ENCODE measurements at places on chromosomes 6 and 20.

DNA sequence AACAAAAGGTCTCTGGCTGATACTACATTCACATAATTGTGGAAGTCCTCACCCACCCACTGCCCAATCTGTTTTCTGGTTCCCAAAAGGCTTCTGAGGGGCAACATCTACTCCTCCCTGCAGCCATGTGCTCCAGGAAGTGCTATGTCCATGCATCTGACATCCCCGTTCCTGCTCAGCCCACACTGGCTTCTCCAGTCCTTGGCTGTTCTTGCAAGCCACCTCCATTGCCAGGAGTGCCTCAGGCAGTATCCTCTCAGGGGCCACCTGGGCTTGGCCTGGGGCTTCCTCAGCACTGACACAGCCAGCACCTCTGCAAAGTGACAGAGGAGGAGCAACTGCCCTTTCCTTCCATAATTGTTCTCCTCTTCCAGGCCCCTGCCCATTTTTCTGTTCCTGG is 18.3 kb downstream of the ARHGAP18 start:
- H3K27me3 ChIP-seq, result no peaks in the 10 kb centered on the region
- no peak for DNase-seq
- no peak overlapping the region for H3K4me3 ChIP-seq
- H3K4me1 ChIP-seq, result no peaks in the 10 kb centered on the region

- H3K27me3 ChIP-seq, result no peaks in the 10 kb centered on the region
- H3K4me1 ChIP-seq, result no peaks in the 10 kb centered on the region
- DNase-seq, result no peak
- H3K4me3 ChIP-seq, result no peak overlapping the region
These were observed 55.1 kb upstream of the LAMA2 start for GRCh38 chr6:128827675-128828464.

GRCh38 chr6:121616406-121616805 is 181.0 kb downstream of the GJA1 start:
- no peaks in the 10 kb centered on the region for H3K36me3 ChIP-seq
- no peak overlapping the region for H3K27ac ChIP-seq
- H3K27me3 ChIP-seq, result no peaks in the 10 kb centered on the region
- no peak overlapping the region for H3K4me3 ChIP-seq

DNA sequence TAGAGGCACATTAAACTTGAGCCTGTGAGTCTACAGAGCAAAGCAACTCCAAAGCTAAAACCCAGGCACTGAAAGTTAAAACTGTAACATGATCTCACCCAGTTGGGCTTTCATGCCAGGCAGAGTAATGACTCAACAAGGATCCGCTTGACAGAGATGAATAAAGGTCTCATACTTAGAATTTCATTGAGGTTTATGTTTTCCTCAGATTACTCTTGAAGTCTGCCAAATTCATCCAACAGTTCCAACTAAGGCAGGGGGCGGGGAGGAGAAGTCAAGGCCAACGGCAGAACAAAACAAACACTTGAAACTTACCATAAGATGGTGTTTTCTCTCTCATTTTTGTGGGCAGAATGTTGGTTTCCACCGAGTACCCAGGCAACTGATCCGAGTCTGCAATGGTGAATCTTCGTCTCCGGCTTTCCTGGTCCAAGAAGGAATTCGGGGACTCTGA is 54.0 kb upstream of the IPCEF1 start:
- no peak for DNase-seq
- H3K27ac ChIP-seq, result peak overlapping the region; percentile 80
- no peak overlapping the region for H3K4me3 ChIP-seq
- no peaks in the 10 kb centered on the region for H3K27me3 ChIP-seq
- H3K4me1 ChIP-seq, result no peaks in the 10 kb centered on the region

- H3K4me1 ChIP-seq, result no peaks in the 10 kb centered on the region
- H3K4me3 ChIP-seq, result no peak overlapping the region
These were observed 599.5 kb upstream of the NRSN1 start for GRCh38 chr6:23526526-23526925.

- no peaks in the 10 kb centered on the region for H3K4me1 ChIP-seq
- H3K4me3 ChIP-seq, result peak overlapping the region; percentile 92
- H3K27me3 ChIP-seq, result no peaks in the 10 kb centered on the region
- H3K36me3 ChIP-seq, result no peaks in the 10 kb centered on the region
- peak overlapping the region; percentile 90 for H3K27ac ChIP-seq
- DNase-seq, result no peak
These were observed 396 bp downstream of the RNASET2 start for GRCh38 chr6:166955865-166956443.

GRCh38 chr6:20332441-20333006 is 69.2 kb upstream of the E2F3 start:
- H3K4me1 ChIP-seq, result no peaks in the 10 kb centered on the region
- H3K27ac ChIP-seq, result no peak overlapping the region
- H3K4me3 ChIP-seq, result no peak overlapping the region
- no peaks in the 10 kb centered on the region for H3K27me3 ChIP-seq

GRCh38 chr6:2033544-2033943 is 211.9 kb downstream of the GMDS start:
- H3K4me1 ChIP-seq, result no peaks in the 10 kb centered on the region
- H3K27ac ChIP-seq, result no peak overlapping the region
- H3K27me3 ChIP-seq, result no peaks in the 10 kb centered on the region
- no peak overlapping the region for H3K4me3 ChIP-seq

- no peak overlapping the region for H3K27ac ChIP-seq
- no peak overlapping the region for H3K4me3 ChIP-seq
- H3K27me3 ChIP-seq, result no peaks in the 10 kb centered on the region
- H3K4me1 ChIP-seq, result no peaks in the 10 kb centered on the region
- no peak for DNase-seq
These were observed 86.7 kb downstream of the GMDS start for GRCh38 chr6:2158596-2159271.

DNA sequence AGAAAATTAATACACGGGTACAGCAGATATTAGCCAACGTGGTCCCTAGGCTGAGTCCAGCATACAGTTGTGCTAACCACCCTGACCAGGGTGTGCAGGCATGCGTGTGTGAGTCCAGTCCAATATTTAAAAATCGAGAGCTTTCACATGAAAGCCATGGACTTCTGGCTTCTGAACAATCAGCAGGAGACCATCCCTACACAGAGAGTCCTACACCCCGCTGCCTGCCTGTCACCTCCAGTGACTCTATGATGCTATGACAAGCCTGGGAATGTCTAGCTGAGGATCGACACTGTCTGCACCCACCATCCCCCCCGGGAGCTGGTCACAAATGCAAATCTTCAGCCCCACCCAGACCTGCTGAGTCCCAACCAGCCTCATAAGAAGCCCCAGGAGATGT is 7.9 kb downstream of the ACSS1 start:
- no peak for DNase-seq
- H3K27me3 ChIP-seq, result no peaks in the 10 kb centered on the region
- no peaks in the 10 kb centered on the region for H3K36me3 ChIP-seq
- H3K4me1 ChIP-seq, result peaks cover 14% of the 10 kb centered on the region
- H3K4me3 ChIP-seq, result no peak overlapping the region
- H3K27ac ChIP-seq, result no peak overlapping the region

GRCh38 chr6:9610620-9611415 is 804.1 kb downstream of the TFAP2A start:
- no peaks in the 10 kb centered on the region for H3K4me1 ChIP-seq
- H3K27me3 ChIP-seq, result no peaks in the 10 kb centered on the region
- no peaks in the 10 kb centered on the region for H3K36me3 ChIP-seq
- no peak overlapping the region for H3K4me3 ChIP-seq
- H3K27ac ChIP-seq, result no peak overlapping the region

DNA sequence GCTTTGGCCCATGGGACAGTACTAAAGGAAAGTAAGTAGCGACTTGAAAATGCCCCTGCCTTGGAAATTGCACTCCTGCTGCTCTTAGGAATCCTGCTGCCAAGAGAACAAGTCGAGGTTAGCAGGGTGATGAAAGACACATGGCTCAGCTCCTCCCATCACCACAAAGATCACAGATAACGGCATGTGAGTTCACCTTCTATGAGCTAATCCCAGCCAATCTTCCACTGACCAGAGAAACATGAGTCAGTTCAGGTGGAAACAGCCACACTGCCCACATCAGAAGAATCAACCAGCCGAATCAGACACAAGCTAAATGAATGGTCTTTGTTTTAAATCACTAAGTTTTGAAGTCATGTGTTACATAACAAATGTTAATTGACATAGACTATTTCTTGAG is 106.3 kb downstream of the PRKN start:
- no peaks in the 10 kb centered on the region for H3K27me3 ChIP-seq
- DNase-seq, result no peak
- no peaks in the 10 kb centered on the region for H3K36me3 ChIP-seq
- H3K4me1 ChIP-seq, result no peaks in the 10 kb centered on the region

DNA sequence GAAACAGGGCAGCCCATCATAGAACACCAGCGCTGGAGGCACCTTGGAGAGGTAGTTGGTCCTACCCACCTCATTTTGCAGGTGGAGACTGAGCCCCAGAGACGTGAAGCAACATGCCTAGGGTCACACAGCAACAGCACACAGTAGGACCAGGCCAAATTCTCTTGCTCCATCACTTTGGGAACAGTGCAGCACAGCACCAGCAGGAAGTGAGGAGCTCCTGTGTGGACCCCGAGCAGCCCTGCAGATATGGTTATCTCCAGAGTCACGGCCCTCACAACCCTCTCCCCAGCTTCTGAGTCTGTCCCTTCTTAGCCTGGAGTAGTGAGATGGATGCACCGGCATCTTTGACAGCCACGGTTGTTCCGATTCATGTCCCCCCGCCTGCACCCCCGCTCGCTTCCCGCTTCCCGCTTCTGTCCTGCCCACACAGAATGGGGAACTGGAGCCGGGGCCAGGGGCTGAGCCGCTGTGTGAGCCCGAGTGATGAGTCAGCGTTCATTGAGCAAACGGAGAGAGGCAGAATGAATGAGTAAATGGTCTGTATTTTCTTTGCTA is 72.6 kb upstream of the DUSP22 start:
- no peak overlapping the region for H3K27ac ChIP-seq
- H3K4me1 ChIP-seq, result no peaks in the 10 kb centered on the region
- no peak overlapping the region for H3K4me3 ChIP-seq
- no peaks in the 10 kb centered on the region for H3K36me3 ChIP-seq
- DNase-seq, result no peak
- H3K27me3 ChIP-seq, result no peaks in the 10 kb centered on the region

GRCh38 chr20:32236048-32236533 is 28.4 kb downstream of the POFUT1 start:
- peak overlapping the region; percentile 54 for H3K27ac ChIP-seq
- peak; percentile 24 for DNase-seq
- no peaks in the 10 kb centered on the region for H3K4me1 ChIP-seq
- H3K27me3 ChIP-seq, result no peaks in the 10 kb centered on the region
- H3K36me3 ChIP-seq, result no peaks in the 10 kb centered on the region

- no peak for DNase-seq
- H3K27me3 ChIP-seq, result no peaks in the 10 kb centered on the region
- H3K4me3 ChIP-seq, result no peak overlapping the region
- H3K4me1 ChIP-seq, result peaks cover 3% of the 10 kb centered on the region
These were observed 39.7 kb downstream of the AIG1 start for GRCh38 chr6:143100429-143100828.

DNA sequence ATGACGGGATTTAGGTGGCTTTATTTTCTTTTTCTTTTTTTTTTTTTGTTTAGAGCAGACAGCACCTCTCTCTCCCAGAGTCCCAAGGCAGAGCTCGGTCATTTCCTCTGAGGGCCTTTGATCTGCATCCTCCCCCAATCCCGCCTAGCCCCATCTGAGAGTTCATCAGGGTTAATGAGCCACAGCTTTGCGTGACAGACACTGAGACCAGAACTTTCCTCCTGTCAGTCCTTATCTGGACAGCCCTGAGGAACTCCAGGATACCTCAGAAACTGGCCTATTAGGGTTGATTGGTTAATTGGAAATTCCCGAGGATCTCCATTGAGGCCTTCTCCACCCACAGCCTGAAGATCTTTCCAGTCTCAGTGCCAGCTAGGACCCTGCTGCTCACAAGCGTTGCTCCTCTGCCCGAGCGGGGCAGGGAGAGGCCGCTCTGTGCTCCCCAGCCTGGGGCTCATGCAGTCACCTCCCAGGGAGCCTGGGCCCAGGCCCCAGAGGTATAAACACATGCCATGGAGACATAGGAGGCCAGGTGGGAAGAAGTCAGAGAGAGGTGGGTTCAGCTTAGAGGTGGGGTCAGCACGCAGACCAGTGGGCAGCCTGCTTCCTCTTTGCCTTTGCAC is 1.4 kb upstream of the LRRN4 start:
- no peak overlapping the region for H3K4me3 ChIP-seq
- peaks cover 17% of the 10 kb centered on the region for H3K27me3 ChIP-seq
- no peaks in the 10 kb centered on the region for H3K4me1 ChIP-seq
- no peak for DNase-seq
- no peaks in the 10 kb centered on the region for H3K36me3 ChIP-seq

DNA sequence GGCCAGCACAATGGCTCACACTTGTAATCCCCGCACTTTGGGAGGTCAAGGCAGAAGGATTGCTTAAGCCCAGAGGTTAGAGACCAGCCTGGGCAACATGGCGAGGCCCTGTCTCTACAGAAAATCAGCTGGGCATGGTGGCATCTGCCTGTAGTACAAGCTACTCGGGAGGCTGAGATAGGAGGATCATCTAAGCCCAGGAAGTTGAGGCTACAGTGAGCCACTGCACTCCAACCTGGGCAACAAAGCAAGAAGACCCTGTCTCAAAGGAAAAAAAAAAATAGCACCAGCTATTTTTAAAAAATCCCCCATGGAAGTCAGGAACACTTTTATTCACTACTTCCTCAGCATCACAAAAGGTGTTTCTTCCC is 45.2 kb upstream of the FOXQ1 start:
- no peak for DNase-seq
- no peaks in the 10 kb centered on the region for H3K4me1 ChIP-seq
- H3K4me3 ChIP-seq, result no peak overlapping the region
- no peaks in the 10 kb centered on the region for H3K36me3 ChIP-seq
- H3K27ac ChIP-seq, result no peak overlapping the region

- H3K4me3 ChIP-seq, result no peak overlapping the region
- H3K27ac ChIP-seq, result no peak overlapping the region
- H3K4me1 ChIP-seq, result no peaks in the 10 kb centered on the region
- H3K27me3 ChIP-seq, result no peaks in the 10 kb centered on the region
These were observed 175.2 kb upstream of the CITED2 start for GRCh38 chr6:139549561-139550070.

DNA sequence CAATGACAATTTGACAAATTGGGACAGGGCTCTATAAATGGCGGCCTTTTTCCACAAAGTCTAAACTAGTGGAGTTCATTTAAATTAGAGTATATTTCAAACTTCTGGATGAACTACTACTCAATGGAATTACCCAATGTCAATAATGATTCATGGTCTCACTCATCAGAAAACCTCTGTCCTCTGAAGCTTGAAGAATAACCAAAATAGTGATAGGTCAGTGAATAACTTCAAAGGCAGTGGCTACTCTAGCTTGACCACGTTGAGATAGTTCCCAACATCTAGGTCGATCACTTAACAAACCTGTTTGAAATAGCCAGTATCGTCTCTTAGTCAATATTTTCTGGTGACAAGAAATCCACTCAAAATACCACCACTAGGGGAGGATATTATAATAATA is 197.6 kb downstream of the HDGFL1 start:
- H3K27me3 ChIP-seq, result no peaks in the 10 kb centered on the region
- no peak overlapping the region for H3K27ac ChIP-seq
- no peaks in the 10 kb centered on the region for H3K36me3 ChIP-seq
- no peaks in the 10 kb centered on the region for H3K4me1 ChIP-seq

DNA sequence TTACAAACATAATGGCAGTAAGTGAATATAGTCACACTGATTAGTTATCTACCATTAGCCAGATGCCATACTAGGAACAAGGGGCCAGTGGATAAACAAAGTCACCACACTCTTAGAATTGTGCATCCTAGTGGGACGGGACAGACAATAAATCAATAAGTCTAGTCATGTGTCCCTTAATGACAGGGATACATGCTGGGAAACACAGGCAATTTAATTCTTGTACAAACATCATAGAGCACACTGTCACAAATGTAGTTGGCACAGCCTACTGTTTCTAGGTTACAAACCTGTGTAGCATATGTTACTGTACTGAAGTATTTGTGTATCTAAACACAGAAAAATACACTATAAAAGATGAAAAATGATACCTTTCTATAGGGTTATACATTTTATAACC is 123.0 kb upstream of the FAM184A start:
- H3K27me3 ChIP-seq, result no peaks in the 10 kb centered on the region
- H3K27ac ChIP-seq, result no peak overlapping the region
- H3K4me1 ChIP-seq, result no peaks in the 10 kb centered on the region
- H3K36me3 ChIP-seq, result no peaks in the 10 kb centered on the region
- H3K4me3 ChIP-seq, result no peak overlapping the region

Data from breast epithelium (tissue), 4 donors.